ENCODE measurements at places on chromosomes 1 and 21.

GRCh38 chr1:226420897-226421296 is 13.0 kb upstream of the PARP1 start:
- peak; percentile 24 for DNase-seq

GRCh38 chr1:56626546-56626945 is 18.6 kb upstream of the PRKAA2 start:
- DNase-seq: no peak

DNA sequence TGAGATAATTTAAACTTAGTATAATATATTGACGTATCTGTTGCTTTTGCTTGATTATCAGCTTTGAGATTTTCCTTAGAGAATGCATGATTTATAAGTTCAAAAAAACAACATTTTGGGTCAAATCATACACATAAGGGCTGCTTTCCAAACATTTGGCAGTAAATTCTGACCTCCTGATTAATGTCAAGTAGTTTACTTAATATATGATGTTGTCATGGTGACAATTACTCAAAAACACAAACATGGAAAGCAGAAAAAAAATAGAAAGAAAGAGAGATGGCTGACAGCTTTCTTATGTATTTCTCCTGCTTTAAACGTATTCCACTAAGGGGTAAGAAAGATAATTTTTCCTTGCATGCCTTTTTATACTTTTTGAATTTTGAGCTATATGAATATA is 258.2 kb upstream of the C1orf105 start:
- DNase-seq: no peak

DNA sequence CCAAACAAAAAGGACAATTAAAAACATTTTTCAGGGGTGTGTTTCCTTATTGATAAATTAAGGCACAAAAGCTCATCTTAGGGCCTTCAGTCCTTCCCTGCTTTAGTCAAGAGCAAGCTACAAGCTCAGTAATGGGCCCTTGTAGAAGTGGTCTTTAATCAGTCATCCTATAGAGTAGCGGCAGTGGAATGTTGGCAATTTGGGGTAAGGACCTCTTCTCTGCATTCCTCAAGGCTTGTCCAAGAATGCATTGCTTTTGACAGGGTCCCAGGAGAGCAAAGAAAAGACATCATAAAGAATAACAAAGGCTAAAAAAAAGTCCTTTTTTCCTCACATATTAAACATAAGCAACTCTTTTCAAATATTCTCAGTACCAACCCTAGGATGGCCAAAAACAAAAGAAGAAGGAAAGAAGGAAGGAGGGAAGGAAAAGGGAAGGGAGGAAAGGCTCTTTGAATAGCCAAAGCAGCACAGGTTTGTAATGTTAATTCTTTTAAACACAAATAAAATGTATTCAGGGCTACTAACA is 27.3 kb upstream of the CAMK1G start:
- DNase-seq: no peak

DNA sequence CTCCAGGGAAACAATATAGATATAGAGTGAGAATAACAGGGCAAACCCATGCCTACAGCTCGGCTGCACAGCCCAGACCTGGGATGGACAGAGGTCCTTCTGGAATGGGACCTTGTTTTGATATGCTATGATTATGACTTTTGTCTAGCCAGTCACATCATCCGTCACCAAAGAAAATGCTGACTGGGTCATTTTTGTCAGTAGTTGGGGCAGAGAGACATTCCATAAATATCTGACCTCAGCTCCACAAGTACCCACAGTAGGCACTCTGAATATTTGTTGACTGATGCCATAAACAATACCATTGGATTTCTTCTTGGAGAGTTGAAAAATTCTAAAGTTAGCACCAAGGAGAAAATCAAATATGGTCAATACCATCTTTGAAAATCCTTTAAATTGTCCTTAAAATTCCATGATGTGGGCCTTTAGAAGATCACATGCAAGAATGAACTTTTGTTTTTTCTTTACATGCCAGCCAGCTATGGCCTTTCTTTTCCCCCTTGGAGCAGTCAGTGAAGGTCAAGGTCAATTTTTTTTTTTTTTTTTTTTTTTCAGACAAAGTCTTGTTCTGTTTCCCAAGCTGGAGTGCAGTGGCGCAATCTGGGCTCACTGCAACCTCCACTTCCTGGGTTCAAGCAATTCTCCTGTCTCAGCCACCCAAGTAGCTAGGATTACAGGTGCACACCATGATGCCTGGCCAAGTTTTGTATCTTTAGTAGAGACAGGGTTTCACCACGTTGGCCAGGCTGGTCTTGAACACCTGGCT is 7.3 kb downstream of the TMCO4 start:
- no peak for DNase-seq

- DNase-seq: peak; percentile 48
Observed at GRCh38 chr21:34351786-34352241, 12.0 kb upstream of the KCNE2 start.

DNA sequence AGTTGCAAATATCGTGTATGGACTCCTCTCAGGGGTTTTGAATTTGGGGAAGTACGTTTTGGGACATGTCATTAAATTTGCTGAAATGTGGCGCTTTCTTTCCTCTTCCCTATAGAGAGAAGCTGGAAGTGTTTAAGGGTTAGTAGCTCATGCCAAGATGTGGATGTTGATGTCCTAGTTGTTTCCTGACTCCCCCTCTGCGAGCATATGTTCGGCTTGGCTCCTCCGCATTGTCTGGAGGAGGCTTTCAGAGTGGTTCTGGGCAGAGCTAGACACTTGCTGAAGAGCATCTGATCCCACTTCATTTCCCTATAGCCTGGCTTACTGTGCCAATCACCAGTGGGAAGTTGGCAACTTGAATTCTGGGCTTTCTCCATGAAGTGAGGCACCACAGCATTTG is 347.4 kb upstream of the B3GALT2 start:
- peak; percentile 55 for DNase-seq

GRCh38 chr1:66760506-66760905 is 8.2 kb downstream of the DYNLT5 start:
- DNase-seq: no peak

DNA sequence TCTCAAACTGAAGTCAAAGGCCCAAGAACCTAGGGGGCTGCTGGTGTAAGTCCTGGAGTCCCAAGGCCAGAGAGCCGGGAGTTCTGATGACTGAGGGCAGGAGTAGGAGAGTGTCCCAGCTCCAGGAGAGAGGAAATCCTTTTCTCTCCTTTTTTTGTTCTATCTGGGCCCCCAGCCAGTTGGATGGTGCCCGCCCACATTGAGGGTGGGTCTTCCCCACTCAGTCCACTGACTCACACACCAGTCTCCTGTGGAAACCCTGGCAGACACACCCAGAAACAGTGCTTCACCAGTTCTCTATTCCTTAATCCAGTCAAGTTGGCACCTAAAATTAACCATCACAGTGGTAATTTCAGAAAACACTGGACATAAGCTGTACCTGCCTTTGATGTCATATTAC is 12.7 kb upstream of the WDR26 start:
- DNase-seq: peak; percentile 30

- DNase-seq: peak; percentile 38
Observed at GRCh38 chr1:165397944-165398343, 41.4 kb upstream of the LMX1A start.

GRCh38 chr1:2413495-2414296 is 1.3 kb upstream of the PEX10 start:
- DNase-seq: no peak

DNA sequence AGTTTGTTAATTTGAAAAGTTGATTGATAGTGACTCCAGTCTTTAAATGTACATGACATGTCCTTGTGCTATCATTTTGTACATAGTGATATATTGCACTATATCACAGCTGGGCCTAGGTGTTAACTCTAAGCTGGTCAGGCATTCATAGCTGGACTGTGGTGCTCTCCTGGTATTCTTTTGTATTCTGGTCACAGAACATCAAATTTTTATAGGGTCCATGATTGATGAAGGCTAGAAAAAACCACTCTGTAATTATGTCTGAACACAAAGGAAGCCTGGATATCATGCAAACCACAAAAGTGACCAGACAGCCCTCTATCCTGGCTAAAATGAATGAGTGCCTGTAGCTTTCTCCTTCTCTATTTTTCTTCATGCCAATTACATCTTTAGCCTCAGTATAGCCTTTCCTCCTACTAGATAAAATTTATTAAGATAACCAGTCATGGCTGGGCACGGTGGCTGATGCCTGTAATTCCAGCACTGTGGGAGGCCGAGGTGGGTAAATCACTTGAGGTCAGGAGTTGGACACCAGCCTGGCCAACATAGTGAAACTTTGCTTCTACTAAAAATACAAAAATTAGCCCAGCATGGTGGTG is 134.9 kb upstream of the B3GALT2 start:
- no peak for DNase-seq

GRCh38 chr1:195071461-195071860 is 1536.8 kb downstream of the KCNT2 start:
- no peak for DNase-seq

DNA sequence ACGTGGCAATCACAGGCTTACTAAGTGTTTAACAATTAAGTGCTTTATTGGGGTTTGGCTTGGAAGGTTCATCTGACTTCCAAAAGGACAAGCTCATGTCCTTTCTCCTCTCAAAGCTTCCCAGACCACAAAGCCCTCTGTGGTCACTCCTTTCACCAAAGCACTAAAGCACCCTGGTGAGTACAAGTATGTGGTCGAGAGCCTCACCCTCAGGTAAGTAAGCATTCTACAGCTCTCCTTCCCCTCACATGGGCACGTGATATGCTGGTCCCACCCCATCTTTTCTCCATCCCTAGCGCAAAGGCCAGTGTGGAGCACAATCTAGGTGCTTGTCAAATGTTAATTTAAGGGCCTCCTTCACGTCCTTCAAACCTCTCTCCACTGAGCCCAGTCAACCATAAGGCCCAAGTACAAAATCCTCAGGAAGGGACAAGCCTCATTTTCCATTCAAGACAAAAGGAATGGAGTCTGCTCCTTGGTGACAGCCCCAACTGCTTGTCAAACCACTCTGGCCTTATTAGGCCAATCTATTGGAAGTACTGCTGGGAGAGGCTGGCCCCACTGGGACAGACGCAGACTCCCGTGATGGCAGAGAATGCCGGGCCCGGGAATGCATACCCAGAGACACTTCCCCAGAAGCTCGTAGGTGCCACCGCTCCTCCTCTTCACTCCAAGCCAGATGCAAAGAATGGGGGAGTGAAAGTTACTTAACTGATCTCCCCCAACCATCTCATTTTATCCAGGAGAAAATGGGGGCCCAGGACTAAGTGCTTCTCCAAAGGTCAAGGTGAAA is 7.8 kb downstream of the STMN1 start:
- no peak for DNase-seq

DNA sequence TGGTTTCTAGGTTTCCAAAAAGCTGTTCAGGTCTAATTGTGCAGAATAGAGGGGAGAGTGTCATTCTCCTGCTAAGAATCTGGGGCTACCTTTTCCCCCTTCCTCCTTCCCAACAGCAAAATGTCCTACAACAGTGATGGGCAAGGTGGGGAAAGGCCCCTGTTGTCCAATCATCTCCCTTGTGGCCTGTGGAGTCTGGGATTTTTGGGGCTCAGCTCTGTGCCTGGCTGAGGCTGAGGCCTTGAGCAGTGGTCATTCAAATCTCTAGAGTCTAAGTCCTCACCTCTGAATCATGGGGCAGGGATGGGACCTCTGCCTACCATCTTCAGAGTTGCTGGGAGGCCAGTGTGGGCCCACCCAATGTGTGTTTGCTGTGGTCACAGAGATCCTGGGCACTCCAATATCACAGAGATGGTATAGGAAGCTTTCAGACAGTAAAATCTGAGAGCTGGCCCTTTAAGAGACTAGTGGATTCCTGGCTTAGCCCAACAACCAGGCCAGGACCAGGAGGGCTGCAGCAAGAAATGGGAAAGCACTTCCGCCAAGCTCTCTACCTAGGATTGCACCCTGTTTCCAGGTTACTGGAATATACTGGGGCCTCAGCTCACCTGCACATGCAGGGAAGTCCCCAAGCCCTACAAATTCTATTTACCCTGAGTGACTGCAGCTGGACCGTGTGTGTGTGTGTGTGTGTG is 28.5 kb upstream of the TENT5C start:
- DNase-seq: no peak

- no peak for DNase-seq
Observed at GRCh38 chr1:64564891-64565290, 95.0 kb downstream of the CACHD1 start.

- peak; percentile 15 for DNase-seq
Observed at GRCh38 chr1:28370239-28371009, 884 bp downstream of the PHACTR4 start.

GRCh38 chr1:233180641-233181364 is 114.7 kb downstream of the PCNX2 start:
- no peak for DNase-seq

GRCh38 chr1:248748211-248748610 is 7.3 kb downstream of the LYPD8 start:
- no peak for DNase-seq

DNA sequence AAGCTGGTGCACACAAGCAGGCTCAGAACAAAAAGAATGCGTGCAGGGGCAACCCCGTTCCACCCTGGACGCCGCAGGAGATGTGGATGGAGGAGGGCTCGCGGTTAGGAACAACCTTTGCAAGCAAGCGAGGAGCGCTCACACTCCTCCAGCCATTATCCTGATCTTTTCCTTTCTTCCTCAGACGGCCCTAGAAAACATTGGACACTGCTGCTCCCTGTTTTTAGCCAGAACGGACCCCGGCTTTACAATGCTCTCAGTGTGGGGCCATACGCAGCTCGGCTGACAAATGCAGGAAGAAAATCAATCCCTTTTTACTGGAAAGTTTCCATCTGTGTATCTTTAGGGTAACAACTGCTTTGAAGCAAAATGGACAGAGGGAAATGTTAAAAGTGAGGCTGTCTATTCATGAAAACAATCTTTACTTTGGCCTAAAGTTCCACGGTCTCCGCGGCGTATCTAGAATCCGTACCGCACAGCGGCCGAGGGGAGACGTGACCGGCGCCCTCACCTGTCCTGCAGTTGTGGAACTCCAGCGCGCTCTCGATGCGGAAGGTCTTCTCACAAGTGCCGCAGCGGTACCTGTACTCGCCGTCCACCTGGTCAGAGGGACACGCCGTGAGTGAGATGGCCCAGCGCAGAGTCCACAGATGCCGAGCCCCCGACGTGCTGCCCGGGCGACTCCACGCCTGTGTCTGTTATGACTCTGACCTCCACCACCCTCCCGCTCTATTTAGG is 44.0 kb downstream of the PRDM15 start:
- DNase-seq: no peak

GRCh38 chr1:88701275-88701674 is 17.2 kb downstream of the PKN2 start:
- DNase-seq: peak; percentile 57

- DNase-seq: no peak
Observed at GRCh38 chr21:28974531-28975227, 18.0 kb downstream of the LTN1 start.

GRCh38 chr1:1755426-1755825 is 22.8 kb downstream of the NADK start:
- no peak for DNase-seq
